ENCODE measurements at places on chromosomes 1 and 21. TPM values are rescaled to one million over a fixed set of nuclear protein-coding genes. Genes with fewer than 3 reads are reported as not detected.
A peak's percentile ranks its signal among the peaks of the same experiment; 100 is the strongest.

The C1QC gene
- 295 TPM for total RNA-seq

DNA sequence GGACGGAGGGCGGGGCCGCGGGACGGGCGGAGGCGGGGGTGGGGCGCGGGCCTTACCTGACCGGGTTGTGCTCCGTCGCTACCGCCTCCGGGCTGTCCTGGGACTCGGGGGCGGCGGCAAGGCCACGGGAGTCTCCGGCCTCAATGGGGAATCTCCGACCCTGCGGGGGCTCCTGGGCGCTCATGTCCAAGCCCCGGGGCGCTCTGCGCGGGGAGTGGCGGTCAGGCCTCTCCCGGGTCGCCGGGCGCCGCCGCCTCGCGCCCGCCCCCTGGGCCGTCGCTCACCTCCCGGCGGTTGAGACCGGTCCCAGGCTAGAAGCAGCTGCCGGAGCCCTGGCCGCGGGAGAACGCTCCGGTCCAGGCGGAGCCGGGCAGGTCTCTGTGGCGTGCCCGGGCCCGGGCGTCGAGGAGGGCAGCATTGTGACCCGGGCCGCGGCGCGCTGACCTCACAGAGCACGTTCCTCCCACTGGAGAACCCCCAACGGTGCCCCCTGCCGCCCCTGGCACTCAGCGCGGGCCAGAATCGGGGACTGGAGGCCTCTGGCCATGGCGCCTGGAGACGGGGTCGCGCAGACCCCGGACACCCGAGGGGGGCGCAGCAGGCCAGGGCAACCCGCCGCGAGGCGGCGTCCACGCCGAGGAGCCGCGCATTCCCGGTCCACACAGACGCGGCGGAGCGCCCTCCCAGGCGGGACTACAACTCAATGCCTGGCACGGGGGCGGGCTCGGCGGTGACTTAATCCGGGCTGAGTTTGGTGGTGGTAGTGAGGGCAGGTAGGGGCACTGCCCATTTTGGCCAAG is 411 bp downstream of the FAM229A start:
- H3K4me1 ChIP-seq, result no peaks in the 10 kb centered on the region
- H3K36me3 ChIP-seq, result peaks cover 3% of the 10 kb centered on the region
- H3K27ac ChIP-seq, result no peak overlapping the region
- DNase-seq, result peak; percentile 71

- H3K36me3 ChIP-seq, result no peaks in the 10 kb centered on the region
- no peaks in the 10 kb centered on the region for H3K27me3 ChIP-seq
- DNase-seq, result peak; percentile 91
- no peak overlapping the region for H3K4me3 ChIP-seq
Observed at GRCh38 chr1:16145662-16146278, 10.1 kb downstream of the EPHA2 start.

DNA sequence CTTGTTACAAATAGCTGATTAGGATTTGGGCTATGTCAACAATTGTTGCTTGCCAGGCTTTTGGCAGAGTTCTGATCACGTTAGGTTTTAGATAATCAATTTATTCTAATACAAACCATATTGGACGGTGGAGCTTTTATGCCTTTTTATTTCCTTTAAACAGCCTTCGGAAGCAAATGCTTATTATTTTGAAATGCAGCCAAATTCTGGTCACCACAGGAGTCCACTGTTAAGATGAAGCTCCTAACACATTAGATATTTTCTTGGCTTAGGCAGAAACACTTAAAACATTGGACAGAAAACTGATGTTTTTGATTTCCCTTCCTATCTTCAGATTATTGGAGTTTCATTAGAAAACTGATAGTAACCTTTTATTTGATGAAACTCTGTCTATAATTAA is 82.9 kb downstream of the CENPF start:
- no peaks in the 10 kb centered on the region for H3K27me3 ChIP-seq
- no peak overlapping the region for H3K27ac ChIP-seq
- H3K4me1 ChIP-seq, result no peaks in the 10 kb centered on the region

The CCT3 gene
- 112 TPM for total RNA-seq

- DNase-seq, result no peak
- no peaks in the 10 kb centered on the region for H3K27me3 ChIP-seq
- H3K27ac ChIP-seq, result no peak overlapping the region
Observed at GRCh38 chr1:10569531-10569930, 94.8 kb downstream of the PEX14 start.

- no peak overlapping the region for H3K27ac ChIP-seq
- no peaks in the 10 kb centered on the region for H3K36me3 ChIP-seq
- no peaks in the 10 kb centered on the region for H3K27me3 ChIP-seq
- peak; percentile 85 for DNase-seq
- H3K4me3 ChIP-seq, result no peak overlapping the region
- H3K4me1 ChIP-seq, result no peaks in the 10 kb centered on the region
Observed at GRCh38 chr1:1441002-1441888, 5.8 kb downstream of the VWA1 start.

The SMIM1 gene
- total RNA-seq, result 7.5 TPM

GRCh38 chr1:114716304-114717170 is at the start of gene NRAS:
NRAS (minus strand) TSS chr1:114716771; CDS start chr1:114716160, 611 bp downstream.
- H3K36me3 ChIP-seq, result peaks cover 11% of the 10 kb centered on the region
- peak; percentile 99 for DNase-seq
- peak within 1 kb of the TSS; percentile 79 for H3K27ac ChIP-seq
- H3K27me3 ChIP-seq, result no peaks in the 10 kb centered on the region
- H3K4me1 ChIP-seq, result no peaks in the 10 kb centered on the region
- H3K4me3 ChIP-seq, result peak within 1 kb of the TSS; percentile 91

DNA sequence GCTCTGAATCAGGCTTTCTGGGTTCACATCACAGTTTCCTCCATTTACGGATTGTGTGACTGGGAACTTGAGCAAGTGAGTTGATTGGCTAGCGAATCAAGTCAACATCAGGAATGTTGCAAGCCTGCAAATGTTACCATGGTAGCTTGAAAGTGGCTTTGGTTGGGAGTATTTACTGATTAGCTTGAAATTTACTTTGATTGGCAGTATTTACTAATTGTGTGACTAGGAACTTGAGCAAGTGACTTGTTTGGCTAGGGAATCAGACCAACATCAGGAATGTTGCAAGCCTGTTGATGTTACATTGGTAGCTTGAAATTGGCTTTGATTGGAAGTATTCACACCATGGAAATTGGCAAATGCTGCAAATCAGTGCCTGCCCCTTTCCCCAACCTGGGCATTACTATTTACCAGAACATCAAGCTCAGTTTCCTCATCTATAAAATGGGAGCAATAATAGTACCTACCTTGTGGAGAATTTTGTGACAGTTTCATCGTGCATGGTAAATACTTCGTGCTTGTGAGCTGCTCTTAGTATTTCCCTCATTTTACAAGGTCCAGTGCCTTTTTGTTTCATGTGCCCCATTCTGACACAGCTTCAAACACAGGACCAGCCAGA is 23.1 kb upstream of the B3GALNT2 start:
- no peaks in the 10 kb centered on the region for H3K4me1 ChIP-seq
- no peak overlapping the region for H3K27ac ChIP-seq
- H3K36me3 ChIP-seq, result no peaks in the 10 kb centered on the region
- no peak for DNase-seq

The CA6 gene
- total RNA-seq, result not detected

- no peaks in the 10 kb centered on the region for H3K27me3 ChIP-seq
- H3K4me3 ChIP-seq, result no peak overlapping the region
- no peak overlapping the region for H3K27ac ChIP-seq
- H3K36me3 ChIP-seq, result no peaks in the 10 kb centered on the region
- DNase-seq, result no peak
Observed at GRCh38 chr1:37850352-37850955, 8.9 kb downstream of the MTF1 start.

The HSPB7 gene
- 313 TPM for total RNA-seq

- H3K27ac ChIP-seq, result peak overlapping the region; percentile 61
- DNase-seq, result peak; percentile 90
- no peaks in the 10 kb centered on the region for H3K36me3 ChIP-seq
- no peaks in the 10 kb centered on the region for H3K4me1 ChIP-seq
- no peak overlapping the region for H3K4me3 ChIP-seq
Observed at GRCh38 chr1:182143825-182144645, 82.5 kb upstream of the ZNF648 start.

DNA sequence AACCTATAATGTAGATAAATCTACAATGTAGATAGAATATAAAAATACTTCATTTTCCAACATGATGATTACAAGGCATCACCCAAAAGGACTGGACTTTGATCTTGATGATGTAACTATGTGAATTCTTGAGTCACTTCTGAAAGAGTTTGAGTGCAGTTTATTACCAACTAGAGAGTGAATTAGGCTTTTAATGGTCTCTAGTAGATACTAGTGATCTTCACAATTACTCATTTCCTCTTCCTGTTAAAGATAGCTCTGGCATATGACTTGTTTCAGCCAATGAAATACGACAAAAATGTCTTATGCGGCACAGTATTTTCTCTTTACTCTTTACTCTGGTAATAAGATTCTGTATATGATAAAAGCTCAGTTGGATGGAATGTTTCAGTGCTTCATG is 1588.1 kb upstream of the B3GALT2 start:
- H3K36me3 ChIP-seq, result no peaks in the 10 kb centered on the region
- H3K27ac ChIP-seq, result no peak overlapping the region
- no peaks in the 10 kb centered on the region for H3K4me1 ChIP-seq
- H3K4me3 ChIP-seq, result no peak overlapping the region

- H3K4me1 ChIP-seq, result no peaks in the 10 kb centered on the region
- DNase-seq, result no peak
- H3K27me3 ChIP-seq, result no peaks in the 10 kb centered on the region
Observed at GRCh38 chr1:4755301-4755845, 101.0 kb downstream of the AJAP1 start.

GRCh38 chr1:92081031-92081430 is 886 bp downstream of the BTBD8 start:
- no peaks in the 10 kb centered on the region for H3K27me3 ChIP-seq
- peak overlapping the region; percentile 61 for H3K4me3 ChIP-seq
- no peaks in the 10 kb centered on the region for H3K4me1 ChIP-seq
- no peak overlapping the region for H3K27ac ChIP-seq

DNA sequence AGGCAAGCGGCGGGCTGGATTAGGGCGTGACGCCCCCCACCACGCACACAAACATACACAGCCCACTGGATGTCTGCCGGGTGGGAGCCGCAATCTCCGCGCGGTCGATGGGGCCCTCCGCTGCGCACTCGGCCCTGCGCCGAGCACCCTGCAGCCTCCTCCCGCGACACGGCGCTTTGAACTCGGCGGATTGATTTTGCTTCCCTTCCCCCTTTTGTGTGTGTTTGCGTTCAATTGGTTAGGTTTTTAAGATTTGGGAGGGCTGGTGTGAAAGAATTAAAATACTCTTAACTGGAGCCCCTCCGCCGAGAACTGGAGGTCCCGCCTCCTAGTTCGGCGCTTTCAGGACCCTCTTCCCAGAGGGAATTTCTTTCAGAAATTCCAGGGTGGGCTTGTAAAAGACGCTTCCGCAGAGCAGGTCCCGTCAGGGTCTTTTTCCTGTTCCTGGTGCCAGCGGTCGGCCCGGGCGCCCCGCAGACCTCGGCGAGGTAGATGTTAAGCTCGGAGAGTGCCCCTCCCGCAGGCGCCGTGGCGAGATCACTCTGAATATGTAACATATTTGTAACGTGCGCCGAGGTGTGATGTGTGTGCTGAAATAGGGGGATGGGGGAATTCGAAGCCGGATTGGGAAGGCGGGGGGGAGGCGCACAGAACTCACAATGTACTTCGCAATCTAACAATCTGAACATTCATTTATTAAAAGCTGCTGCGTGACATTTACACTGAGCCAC is 8.0 kb upstream of the BARHL2 start:
- H3K4me3 ChIP-seq, result no peak overlapping the region
- H3K36me3 ChIP-seq, result no peaks in the 10 kb centered on the region
- no peaks in the 10 kb centered on the region for H3K4me1 ChIP-seq
- peaks cover 16% of the 10 kb centered on the region for H3K27me3 ChIP-seq
- H3K27ac ChIP-seq, result no peak overlapping the region

The RGS5 gene
- total RNA-seq, result 2,702 TPM

DNA sequence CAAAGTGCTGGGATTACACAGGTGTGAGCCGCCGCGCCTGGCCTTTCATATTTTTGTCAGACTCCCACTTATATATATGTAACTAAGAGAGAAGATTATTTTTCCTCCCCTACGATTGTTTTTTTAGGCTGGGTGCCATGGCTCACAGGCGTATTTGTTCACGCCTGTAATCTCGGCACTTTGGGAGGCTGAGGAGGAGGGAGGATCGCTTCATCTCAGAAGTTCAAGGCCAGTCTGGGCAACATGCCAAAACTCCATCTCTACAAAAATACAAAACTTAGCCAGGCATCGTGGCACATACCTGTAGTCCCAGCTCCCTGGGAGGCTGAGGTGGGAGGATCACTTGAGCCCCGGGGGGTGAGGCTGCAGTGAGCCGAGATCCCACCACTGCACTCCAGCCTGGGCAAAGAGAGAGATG is 23.9 kb upstream of the ITLN2 start:
- no peak for DNase-seq
- no peak overlapping the region for H3K4me3 ChIP-seq
- no peaks in the 10 kb centered on the region for H3K36me3 ChIP-seq

- no peaks in the 10 kb centered on the region for H3K36me3 ChIP-seq
- no peak for DNase-seq
- H3K4me1 ChIP-seq, result no peaks in the 10 kb centered on the region
- no peak overlapping the region for H3K4me3 ChIP-seq
- no peaks in the 10 kb centered on the region for H3K27me3 ChIP-seq
- no peak overlapping the region for H3K27ac ChIP-seq
Observed at GRCh38 chr1:30413111-30413440, 310.3 kb downstream of the MATN1 start.

DNA sequence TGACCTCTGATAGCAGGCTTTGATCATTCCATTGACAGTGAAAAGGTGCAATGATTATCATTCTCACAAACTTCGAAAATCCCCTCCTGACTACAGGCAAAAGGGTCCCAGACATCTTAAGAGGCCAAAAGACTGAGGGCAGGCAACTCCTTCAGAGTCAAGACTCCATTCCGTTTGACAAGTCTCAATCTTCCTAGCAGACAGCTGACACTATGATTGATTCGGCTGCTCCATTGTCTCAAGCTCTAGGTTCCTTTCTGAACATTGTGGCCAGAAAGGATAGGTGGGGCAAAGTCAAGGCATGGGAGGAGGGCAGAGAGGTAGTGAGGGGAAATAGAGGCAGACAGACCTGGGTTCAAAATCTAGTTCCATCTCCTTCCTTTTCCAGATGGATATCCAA is 53.7 kb upstream of the MAN1A2 start:
- H3K4me1 ChIP-seq, result no peaks in the 10 kb centered on the region
- H3K27ac ChIP-seq, result no peak overlapping the region
- no peak overlapping the region for H3K4me3 ChIP-seq
- DNase-seq, result no peak
- H3K36me3 ChIP-seq, result no peaks in the 10 kb centered on the region

DNA sequence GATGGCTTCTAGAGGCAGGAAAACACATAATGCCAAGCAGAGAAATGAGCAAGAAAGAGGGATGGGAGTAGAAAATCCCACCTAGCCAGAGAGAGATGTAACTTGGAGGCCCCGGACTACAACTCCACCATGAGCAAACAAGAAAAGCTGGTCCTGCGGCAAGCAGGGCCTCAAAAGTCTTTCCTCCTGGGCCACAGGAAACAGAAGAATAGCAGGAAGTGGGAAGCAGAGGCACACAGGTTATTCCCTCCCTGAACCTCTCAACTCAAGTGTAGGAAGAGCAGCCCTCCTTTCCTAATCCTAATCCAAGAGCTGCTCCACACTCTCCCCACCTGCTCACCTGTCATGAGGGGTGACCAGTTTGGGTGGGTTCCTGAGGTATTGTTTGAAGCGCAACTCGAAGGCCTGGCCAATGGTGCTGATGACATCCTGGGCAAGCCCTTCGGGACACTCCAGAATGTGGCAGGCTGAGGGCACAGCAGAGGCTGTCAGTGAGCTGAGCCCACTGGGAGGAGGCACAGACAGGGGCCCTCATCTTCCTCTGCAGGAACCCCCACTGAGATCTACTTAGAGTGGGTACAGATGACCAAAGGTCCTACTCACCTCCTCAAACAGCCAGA is 3.1 kb downstream of the SHC1 start:
- no peaks in the 10 kb centered on the region for H3K36me3 ChIP-seq
- no peak for DNase-seq
- no peak overlapping the region for H3K4me3 ChIP-seq
- no peaks in the 10 kb centered on the region for H3K4me1 ChIP-seq
- no peaks in the 10 kb centered on the region for H3K27me3 ChIP-seq
- no peak overlapping the region for H3K27ac ChIP-seq

Measured in aorta (tissue), 5 donors.